ENCODE measurements at places on chromosomes 2 and 18.

- DNase-seq: peak; percentile 34
These were observed 995 bp downstream of the TMEM127 start for GRCh38 chr2:96264656-96265348.

DNA sequence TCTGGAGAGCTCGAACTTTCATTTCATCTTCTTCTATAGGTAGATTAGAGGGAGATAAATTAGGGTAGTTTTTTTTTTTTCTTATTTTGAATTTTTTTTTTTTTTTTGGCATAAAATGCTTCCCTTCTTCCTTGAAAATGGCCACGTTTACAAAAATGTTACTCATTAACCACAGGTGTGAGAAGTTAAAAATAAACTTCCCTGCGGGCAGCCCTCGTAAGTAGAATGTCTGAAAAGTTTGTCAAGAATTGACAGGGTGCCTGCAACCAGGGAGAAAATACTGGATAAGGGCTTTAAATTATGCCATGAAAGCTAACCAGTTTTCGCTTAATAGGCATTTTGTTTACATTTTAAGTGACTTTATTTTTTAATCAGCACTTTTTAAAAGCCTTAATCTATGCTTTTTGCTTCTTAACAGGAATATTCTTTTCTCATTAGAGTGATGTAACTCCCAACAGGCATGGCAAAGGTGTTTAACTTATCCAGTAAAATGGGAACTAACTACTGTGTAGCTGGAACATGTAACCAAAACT is 4.2 kb upstream of the FN1 start:
- DNase-seq: no peak

DNA sequence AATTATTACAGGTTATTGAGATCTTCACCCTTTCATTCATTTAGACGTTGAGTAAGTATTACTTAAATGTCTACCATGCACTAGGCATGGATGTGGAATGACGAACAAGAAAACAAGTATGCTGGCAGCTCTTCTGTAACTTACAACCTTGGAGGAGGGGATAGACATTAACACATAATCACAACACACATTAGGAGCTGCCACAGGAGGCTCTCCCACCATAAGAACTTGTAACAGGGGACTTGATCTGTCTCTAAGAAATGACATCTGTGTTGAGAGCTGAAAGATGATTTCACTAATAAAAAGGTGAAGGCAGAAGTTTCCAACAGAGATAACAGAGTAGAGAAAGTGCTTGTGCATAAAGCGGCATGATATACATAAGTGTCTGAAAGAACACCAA is 384.7 kb upstream of the ZEB2 start:
- no peak for DNase-seq

- peak; percentile 5 for DNase-seq
These were observed 13.5 kb downstream of the SNED1 start for GRCh38 chr2:241011751-241012510.

- peak; percentile 53 for DNase-seq
These were observed 180.9 kb downstream of the BCL2 start for GRCh38 chr18:63138436-63139340.

GRCh38 chr2:227411990-227412350 is 24.2 kb upstream of the SCYGR1 start:
- DNase-seq: no peak
